Activated CD4-positive, alpha-beta T cell treated with anti-CD3 and anti-CD28 coated beads for 24 hours (primary cell): ENCODE measurements at places on chromosomes 11 and 22.

DNA sequence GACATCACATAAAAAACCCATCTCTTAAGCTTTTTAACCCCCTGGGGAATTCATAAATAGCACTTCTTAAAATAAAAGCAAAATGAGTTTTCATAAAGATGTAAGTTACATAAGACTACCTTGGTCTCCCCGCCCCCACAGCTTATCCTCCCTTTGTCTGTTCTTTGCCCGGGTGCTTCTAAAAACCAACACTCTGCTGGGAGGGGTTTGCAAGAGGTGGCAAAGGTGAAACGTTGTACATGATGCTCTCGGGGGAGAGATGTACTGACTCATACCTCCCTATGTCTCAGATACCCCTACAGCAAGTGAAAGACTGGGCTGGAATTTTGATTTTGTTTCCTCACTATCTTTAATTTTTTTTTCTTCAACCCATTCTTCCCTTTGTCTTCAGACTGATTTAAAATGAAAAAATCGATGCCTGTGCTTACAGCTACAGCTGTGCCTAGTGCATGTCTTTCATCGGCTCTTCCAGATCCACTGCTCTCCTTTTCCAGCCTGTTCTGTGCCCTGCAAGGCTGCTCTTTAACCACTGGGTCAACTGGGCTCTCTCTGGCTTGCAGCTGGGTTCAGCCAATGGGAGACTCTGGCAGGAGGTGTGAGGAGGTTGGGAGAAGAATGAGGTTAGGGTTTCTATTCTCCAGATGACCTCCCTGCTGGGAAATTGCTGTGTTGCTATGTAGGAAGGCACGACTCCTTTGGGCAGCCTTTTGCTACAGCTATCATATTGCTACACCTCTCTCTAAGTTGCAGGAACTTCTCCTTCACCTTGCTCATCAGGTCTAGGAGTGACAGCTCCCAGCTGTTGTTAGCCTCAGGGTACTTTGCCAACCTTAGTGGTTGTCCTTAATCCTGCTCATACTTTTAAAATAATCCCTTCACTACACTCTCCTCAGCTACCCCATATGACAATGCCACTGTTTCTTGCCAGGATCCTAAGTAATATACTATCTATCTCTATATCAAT lies 266.5 kb downstream of the TENM4 start:
- DNase-seq = no peak

GRCh38 chr22:44711690-44712555 lies 9.9 kb downstream of the PRR5 start:
- no peak for DNase-seq

GRCh38 chr22:28379951-28380350 lies 299.7 kb downstream of the TTC28 start:
- DNase-seq = no peak

GRCh38 chr11:122313581-122313980 lies 197.6 kb upstream of the BLID start:
- DNase-seq = no peak

GRCh38 chr11:129589190-129589860 lies 213.7 kb downstream of the BARX2 start:
- no peak for DNase-seq
